Cardiac atrium fibroblast (primary cell): ENCODE measurements at places on chromosomes 6 and 20. TPM values are rescaled to one million over a fixed set of nuclear protein-coding genes. Genes with fewer than 3 reads are reported as not detected.

Gene SRMS
- not detected in 2 replicates for total RNA-seq

Gene DEFB124
- total RNA-seq, result not detected in 2 replicates

Gene PPP1R14C
- total RNA-seq, result 2.2 and 7.8 TPM in 2 replicates

Gene CD93
- total RNA-seq, result 7.8 and 26.4 TPM in 2 replicates

Gene TMEM217
- 0.65 TPM in 1 of 2 replicates, not detected in the other for total RNA-seq

Gene HEY2
- total RNA-seq, result not detected in 2 replicates

Gene BRD2
- 93.7 and 100 TPM in 2 replicates for total RNA-seq

Gene SMLR1
- not detected in 2 replicates for total RNA-seq

Gene ENPP4
- total RNA-seq, result 0.36 and 1.1 TPM in 2 replicates

Gene TENT5A
- 5.2 and 11.7 TPM in 2 replicates for total RNA-seq

Gene WFDC2
- total RNA-seq, result not detected in 2 replicates

Gene PSMB9
- total RNA-seq, result 7.9 and 12.5 TPM in 2 replicates

Gene TOX2
- total RNA-seq, result 9.2 and 17.9 TPM in 2 replicates
